ENCODE measurements at places on chromosomes 7 and 10.

DNA sequence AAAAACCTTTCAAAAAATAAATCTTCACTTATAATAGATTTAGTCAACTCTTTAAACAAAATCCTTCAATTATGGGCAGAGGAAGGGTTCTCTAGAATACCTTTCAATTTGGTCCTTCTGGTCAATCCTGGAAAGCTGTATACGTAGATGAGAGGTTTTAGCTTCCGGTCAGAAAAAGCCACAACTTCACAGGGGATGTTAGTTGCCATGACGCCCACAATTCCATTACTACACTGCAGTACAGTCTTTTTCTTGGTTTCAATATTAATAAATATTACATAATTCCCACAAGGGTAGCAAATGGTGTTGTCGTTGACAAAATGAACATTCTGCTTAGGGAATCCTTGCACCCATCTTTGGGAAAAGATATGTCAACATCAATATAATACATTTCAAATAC lies 1.7 kb downstream of the CFAP43 start:
- DNase-seq, result no peak

DNA sequence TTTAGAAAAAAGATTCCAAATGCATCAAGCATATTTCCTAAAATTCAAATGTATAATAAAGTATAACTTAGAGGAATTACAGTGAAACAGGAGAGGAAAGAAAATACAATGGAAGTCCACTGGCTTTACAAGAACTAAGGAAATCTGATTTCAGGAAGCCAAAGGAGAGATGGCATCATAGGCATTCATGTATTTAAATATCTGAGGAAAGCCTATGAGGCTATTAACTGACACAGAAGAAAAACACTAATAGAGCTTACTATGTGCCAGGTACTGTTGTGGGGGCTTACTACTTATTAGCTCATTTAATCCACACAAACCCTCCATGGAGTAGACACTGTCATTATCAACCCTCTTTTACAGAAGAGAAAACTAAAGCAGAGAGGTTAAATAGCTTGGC lies 92.2 kb downstream of the SRPK2 start:
- no peak for DNase-seq

GRCh38 chr7:20721086-20721810 lies 65.4 kb downstream of the SP8 start:
- no peak for DNase-seq

GRCh38 chr7:50640256-50640655 lies 75.1 kb upstream of the DDC start:
- DNase-seq, result no peak

DNA sequence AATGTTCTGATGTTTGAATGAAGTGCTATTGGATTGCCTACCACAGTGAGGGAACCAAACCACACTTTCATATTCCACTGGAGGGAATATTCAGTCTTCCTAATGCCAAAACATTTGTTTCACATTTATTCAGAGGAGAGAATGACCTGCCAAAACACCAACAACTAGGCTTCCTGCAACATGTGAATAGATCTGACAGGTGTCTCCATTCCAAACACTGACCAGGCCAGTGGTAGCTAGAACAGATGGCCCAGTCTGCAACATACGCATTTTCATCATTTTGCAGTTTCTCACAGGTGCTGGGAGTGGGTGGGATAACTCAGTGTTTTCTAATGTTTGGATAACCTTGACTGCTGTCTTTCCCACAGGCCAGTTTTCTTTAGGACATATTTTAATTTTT lies 110.0 kb downstream of the RELN start:
- DNase-seq, result no peak

DNA sequence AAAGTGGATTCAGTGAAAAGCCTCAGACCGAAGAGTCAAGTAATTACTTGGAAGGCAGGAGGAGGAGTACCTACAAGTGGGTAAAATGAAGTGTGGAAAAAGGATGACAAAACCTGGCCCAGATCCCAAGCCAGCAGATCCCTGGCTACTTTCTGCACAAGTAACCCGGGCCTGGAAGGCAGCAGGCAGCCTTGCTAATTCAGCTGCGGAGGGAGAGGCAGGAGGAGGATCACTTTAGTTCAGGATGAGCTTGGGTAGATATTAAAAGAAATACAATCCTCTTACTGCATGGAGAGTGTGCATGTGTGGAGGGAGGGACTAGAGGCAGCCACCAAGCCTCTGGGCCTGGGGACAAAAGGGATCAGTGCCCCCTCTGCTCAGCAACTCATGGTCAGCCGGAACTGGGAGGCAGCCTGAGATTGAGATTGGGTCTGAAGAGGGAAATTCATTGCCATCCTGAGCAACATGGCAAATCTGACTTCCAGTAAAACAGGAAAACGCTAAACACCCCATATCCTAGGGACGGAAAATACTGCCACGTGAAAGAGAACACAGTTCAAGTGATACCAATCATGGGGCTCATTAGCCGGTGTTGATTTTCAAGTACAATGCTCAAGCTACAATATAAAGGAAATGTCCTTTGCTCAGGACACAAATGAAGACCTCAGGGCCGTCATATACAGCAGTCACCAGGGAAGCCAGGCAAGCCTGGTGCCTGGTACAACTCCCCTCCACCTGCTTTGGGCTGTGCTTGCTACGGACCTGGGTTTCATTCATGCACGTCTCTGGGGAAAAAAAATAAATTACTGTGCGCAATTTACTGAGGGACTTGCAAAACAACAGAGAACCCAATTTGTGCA lies 1.3 kb downstream of the AMPH start:
- DNase-seq, result no peak
